Stimulated activated CD8-positive, alpha-beta memory T cell treated with anti-CD3 and anti-CD28 coated beads, Interleukin-15, amount 100 ng/mL, for 1 hour (primary cell): ENCODE measurements at places on chromosomes 12 and 14.

- DNase-seq, result no peak
Measured at GRCh38 chr14:91167380-91167770, 53.5 kb downstream of the DGLUCY start.

DNA sequence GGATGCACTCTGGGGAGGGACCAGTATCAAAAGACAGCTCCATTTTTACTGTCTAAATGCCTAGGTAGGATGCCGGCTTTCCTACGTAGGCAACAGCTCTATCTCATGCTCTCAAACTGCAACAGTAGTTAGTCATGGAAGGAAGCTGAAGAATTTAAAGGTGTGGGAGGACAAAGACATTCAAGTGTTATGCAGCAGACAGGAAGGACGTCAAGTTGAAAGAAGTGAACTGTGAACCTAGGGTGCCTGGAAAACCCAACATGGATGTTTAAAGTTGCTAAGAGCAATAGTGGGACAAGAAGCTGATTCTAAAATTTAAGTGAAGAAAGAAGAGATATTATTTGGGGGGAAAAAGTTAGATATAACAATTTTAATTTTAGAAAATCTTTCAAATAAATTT lies 5.9 kb downstream of the SEC23A start:
- DNase-seq, result no peak

- no peak for DNase-seq
Measured at GRCh38 chr14:100783630-100784370, 42.1 kb upstream of the MEG3 start.

DNA sequence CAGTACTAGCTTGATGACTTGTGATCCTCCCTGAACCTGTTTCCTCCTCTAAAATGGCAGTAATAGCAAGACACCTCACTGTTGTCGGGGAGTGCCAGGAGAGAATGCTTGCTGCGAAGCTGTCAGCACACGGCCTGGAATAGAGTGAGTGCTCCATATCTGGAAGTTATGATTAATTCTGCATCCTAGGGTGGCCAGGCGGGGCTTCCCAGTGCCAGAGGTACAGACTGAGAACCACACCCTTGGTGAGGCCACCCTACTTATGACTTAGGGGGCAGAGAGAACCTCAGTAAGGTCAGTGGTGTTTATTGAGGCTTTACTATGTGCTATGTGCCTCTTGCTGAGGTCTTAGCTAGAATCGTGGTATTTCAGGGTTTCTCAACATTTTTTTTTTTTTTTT lies 20.1 kb downstream of the MORN3 start:
- DNase-seq, result no peak

GRCh38 chr14:65377576-65377975 lies 35.0 kb upstream of the FUT8 start:
- no peak for DNase-seq

GRCh38 chr12:119266963-119267362 lies 67.6 kb upstream of the CCDC60 start:
- no peak for DNase-seq

- no peak for DNase-seq
Measured at GRCh38 chr14:77037938-77038568, 9.5 kb upstream of the IRF2BPL start.

- DNase-seq, result no peak
Measured at GRCh38 chr12:131375972-131376345, 334.9 kb upstream of the SFSWAP start.

GRCh38 chr12:11875414-11875935 lies 195.3 kb upstream of the BCL2L14 start:
- no peak for DNase-seq
